ENCODE measurements at places on chromosomes 5 and 9.

DNA sequence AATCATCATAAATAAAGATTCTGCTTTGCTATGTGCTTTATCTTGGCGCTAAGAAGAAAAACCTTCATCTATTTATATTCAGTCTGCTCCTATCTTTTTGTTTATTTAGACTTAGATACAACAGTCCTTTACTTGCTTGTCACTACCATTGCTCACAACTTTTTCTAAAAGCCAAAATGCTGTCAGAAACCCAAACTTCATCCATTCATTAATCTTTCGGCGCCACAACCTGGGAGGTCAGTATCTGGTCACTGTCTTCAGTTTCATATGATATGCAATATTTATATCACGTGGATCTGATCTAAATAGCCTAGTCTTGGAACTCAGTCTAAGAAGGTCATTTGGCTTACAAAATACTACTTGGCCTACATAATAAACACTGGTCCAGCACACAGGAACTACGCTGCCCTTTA, 159.3 kb upstream of the TARS1 start:
- DNase-seq, result no peak

- DNase-seq, result peak; percentile 59
Measured at GRCh38 chr5:132009706-132010405, 1.6 kb downstream of the ACSL6 start.

- no peak for DNase-seq
Measured at GRCh38 chr9:123361086-123361730, 5.2 kb downstream of the CRB2 start.

- no peak for DNase-seq
Measured at GRCh38 chr9:38424918-38425317, 664 bp upstream of the IGFBPL1 start.

- no peak for DNase-seq
Measured at GRCh38 chr5:95533761-95534160, 21.0 kb downstream of the SKIC3 start.

- DNase-seq, result no peak
Measured at GRCh38 chr5:109546461-109546860, 136.7 kb upstream of the PJA2 start.

DNA sequence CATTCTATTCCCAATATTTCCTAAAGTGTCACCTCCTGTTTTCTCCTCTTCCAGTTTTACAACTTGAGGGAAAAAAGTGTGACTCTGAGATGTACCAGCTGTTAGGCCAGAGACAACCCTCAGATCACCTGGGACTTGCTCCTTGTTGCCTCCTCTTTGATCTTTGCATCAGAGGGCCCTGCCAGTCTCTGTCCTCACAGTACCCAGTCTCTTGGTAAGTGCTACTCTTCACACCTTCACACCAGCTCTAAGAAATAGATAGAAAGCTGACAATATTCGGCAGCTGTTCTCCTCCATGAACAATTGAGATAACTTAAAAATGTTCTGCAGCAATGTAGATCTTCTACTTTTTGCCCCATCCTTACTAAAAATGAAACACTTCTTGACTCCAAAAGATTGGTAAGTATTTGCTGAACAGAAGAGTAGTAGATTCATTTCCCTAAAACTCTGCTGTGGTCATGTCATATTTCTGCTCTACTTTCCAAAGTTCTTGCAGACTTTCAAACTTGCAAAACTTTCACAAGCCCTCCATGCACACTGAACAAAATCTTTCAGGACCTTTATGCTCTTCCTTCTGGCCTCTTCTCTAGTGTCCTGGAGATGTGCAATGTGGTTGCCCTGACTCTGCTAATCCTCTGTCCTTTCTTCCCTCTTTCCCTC, 188.6 kb downstream of the SNX18 start:
- DNase-seq, result no peak

GRCh38 chr5:169970911-169971765, 9.2 kb downstream of the INSYN2B start:
- DNase-seq, result no peak

- no peak for DNase-seq
Measured at GRCh38 chr5:179118338-179118737, 58.2 kb downstream of the ZNF354C start.

- DNase-seq, result no peak
Measured at GRCh38 chr9:5543875-5544702, 33.8 kb downstream of the PDCD1LG2 start.

GRCh38 chr9:117718085-117718484, 13.9 kb downstream of the TLR4 start:
- no peak for DNase-seq

DNA sequence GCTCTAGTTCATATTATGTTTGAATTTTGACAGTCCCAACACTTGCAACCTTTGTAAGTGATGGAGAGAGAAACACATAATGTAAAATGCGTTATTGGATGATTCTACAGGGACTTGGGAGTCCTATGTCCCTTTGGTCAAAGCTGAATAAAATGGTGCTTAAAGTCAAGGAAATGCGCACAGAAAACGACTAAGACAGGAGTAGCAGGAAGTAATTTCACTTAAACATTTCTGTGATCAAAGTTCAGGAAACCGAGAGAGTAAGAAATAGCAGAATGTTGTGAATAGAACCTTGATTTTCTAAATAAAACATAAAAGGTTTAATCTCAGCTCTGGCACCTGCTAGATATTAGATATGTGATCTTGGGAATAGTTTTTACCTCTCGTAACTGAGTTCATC, 2339.2 kb downstream of the MAT2B start:
- no peak for DNase-seq

DNA sequence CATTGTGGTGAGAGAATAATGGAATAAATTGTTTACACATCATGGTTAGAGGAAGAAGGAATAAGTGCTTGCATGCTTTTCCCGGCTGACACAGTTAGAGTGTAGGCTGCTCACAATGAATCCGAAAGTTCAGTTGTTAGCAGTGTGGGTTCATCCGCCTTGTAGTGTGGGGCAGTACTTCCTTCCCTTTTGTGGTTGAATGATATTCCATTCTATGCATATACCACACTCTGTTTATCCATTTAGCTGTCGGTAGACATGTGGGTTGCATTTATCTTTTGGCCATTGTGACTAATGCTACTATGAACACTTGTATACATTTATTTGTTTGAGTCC, 84.0 kb downstream of the COL5A1 start:
- DNase-seq, result no peak

- DNase-seq, result no peak
Measured at GRCh38 chr5:115855959-115856358, 14.2 kb downstream of the AP3S1 start.

GRCh38 chr5:181050016-181050415, 9.9 kb downstream of the BTNL9 start:
- DNase-seq, result no peak

DNA sequence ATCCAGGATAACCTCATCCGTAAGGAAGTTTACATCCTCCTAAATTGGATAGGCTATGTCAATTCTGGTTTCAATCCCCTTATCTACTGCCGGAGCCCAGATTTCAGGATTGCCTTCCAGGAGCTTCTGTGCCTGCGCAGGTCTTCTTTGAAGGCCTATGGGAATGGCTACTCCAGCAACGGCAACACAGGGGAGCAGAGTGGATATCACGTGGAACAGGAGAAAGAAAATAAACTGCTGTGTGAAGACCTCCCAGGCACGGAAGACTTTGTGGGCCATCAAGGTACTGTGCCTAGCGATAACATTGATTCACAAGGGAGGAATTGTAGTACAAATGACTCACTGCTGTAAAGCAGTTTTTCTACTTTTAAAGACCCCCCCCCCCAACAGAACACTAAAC, 1.3 kb downstream of the ADRB2 start:
- no peak for DNase-seq

GRCh38 chr5:92401-93220, 643 bp downstream of the PLEKHG4B start:
- DNase-seq, result no peak

DNA sequence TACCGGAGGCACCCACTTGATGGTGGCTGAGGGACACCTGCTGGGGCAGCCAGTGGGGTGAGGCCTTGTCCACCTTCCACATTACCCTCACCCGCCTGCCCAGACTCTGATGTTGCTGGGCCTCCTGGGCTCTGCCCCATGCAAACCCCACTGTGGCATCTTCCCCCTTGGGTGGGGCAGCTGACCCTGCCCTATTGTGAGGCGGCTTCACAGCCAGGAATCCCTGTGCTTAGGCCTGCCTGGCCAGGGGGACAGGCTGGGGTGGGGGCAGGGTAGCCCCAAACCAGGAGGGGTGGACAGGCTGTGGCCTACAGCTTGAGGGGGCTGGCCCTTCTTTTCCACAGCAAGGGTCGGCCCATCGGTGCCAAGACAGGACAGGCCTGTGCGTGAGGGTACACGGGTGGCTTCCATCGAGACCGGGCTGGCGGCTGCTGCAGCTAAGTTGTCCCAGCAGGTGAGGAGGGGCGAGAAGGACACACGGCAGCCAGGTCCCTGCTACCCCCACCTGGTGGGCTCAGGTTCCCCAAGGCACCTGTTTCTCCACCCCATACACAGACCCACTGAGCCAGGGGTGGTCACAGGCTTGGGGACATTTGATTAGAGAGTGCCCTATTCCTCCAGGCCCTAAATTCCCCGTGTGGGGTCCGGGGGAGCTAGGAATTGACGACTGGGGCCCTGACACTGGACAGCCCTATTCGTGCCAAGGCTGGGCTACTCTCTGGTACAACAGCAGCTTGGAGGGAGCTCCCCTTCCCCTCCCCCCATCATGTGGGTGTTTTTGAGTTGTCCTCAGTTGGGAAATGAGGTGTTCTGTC, 99.2 kb downstream of the PHF2 start:
- DNase-seq, result peak; percentile 50

DNA sequence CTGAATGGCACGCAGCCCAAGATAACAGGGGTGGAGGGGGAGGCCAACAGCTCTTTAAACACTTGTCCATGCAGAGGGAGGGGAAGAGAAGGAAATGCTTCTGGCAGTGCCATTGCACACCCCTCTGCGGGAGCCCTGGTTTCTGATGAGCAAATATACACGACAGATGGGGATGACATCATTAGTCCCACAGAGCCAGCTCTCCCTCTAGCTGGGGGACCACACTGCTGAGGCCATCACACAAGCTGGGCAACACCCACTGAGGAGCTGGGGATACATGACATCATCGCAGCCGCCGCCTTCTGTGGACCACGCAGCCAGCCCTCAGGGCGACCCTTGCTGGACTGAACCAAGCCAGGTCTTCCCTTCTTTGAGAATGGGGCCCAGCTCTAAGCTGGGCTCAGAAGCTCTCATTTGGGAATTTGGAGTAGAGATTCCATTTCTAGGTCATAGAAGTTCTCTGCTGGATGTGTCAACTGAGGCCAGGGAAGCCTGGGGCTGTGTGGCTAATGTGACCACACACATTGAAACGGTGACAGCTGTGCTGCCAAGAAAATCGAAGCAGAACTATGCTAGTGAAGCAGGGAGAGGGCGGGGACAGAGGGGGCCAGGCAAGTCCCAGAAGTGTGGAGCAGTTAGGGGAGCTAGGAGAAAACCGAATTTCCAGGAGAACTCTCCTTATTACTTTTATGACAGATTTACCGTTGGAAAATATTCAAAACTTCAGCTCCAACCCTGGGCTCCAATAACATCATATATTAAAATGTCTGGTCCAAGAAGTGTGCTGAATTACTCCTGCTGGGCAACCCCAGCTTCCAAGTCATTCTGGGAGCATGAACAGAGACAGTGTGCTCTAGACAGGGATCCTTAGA, 79.5 kb downstream of the PRRT1B start:
- DNase-seq, result no peak

DNA sequence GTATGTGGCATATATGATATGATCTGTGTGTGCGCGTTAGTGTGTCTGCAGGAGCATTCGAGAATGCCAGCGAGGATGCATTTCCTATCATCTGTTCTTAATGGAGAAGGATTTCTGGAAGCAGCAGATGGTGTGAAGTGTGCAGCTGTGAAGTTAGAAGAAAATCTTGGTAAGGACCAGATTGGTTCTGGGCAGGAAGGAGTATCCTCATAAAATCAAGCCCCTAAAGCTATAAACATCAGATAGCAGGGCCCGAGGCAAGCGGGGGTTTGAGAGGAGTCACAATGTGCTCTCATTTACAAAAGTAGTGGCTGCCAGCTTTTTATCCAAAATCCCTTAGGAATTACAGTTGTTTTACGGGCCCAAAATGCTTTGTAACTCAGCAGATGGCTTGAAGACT, 40.0 kb downstream of the DAPK1 start:
- DNase-seq, result no peak

DNA sequence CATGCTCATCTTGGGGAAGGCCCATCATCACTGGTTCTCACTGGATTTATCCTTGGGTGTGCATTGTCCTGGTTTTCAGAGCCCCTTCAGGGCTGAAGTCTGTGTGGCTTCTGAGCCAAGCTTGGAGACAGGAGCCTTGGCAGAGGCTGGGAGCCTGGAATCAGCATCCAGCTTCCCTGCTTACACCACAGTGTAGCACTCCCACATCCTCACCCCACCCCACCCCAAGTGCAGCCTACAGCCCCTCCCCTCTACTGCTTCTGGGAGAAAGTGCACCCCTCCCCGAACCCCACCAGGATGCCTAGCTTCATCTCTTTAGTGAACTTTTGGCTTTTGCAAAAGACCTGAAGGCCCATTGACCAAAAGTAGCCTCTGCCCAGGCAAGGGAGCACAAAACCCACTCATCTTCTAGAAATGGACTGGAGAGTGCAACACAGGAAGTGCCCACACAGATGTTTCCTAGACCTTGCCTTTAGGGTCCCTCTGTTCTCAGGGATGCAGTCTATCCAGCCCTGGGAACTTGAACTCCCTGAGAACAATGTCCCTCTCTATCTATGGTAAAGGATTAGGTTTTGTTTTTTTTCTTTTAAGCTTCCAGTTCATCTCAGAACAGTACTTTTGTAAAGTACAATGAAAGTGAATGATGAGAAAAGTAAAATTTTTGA, 189.7 kb downstream of the PALM2AKAP2 start:
- DNase-seq, result no peak

GRCh38 chr9:90943341-90943740, 141.7 kb downstream of the SYK start:
- DNase-seq, result no peak

- DNase-seq, result no peak
Measured at GRCh38 chr5:45038366-45038987, 229.7 kb downstream of the MRPS30 start.

- DNase-seq, result no peak
Measured at GRCh38 chr9:37426846-37427245, 4.3 kb downstream of the GRHPR start.

DNA sequence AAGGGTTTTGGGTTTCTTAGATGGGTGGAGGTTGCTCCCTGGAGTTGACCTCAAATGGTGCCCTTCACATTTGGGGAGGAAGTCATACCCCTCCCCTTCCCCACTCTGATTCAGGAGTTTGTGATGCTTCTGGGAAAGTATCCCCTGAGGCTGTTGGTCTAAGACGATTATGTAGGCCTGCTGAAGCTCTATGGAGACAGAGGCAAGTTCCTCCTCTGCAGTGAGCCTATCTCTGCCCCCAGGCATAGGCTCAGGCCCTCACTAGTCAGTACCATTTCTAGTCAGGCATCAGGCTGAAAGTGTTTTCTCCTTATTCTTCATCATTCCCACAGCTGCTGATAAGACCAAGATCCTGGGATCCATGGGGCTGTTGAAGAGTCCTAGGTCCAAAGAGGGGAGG, 271.6 kb upstream of the NUDT12 start:
- no peak for DNase-seq

GRCh38 chr9:137206602-137207001, 1.1 kb downstream of the NDOR1 start:
- no peak for DNase-seq

Data from activated CD8-positive, alpha-beta memory T cell treated with anti-CD3 and anti-CD28 coated beads for 24 hours (primary cell).